CD8-positive, alpha-beta T cell (primary cell): ENCODE measurements at places on chromosomes 7 and 10. TPM values are rescaled to one million over a fixed set of nuclear protein-coding genes. Genes with fewer than 3 reads are reported as not detected.

GRCh38 chr10:133379152-133379800, at the start of gene PAOX:
TSS of gene PAOX (plus strand) at chr10:133379262. CDS start at chr10:133379317, 55 bp downstream.
- peak; percentile 59 for DNase-seq

DNA sequence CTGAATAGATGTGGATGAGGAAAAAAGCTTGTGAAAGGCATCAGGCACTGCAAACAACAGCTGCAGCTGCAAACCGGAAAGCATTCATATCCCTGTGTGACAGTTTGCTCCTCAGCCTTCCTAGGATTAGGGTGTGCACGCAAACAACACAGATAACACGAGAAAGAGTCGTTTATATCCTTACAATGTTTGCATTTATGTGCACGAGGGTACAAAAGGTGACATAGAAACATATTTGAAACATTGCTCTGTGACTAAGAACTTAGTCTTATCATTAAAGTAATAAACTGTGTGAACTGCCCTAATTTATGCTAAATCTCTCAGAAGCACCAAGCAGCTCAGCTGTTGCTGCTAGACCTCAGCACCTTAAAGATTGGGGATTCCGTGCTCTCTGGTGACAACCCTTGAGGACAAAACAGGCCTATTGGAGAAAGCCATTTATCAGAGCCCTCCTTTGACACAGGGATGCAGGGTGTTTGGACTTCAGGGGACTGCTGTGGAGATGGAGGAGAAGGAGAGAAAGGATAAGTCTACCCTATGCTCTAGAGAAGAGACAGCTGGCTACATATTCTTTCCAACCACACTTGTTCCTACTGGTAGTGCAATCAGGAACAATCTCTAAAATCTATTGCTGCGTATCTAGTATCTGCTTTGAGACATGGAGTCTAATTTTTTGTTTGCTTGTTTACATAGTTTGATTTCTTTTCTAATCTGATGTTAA, 176.2 kb downstream of the GNAT3 start:
- DNase-seq, result no peak

GRCh38 chr10:106504536-106504935, 660.0 kb downstream of the SORCS1 start:
- no peak for DNase-seq

DNA sequence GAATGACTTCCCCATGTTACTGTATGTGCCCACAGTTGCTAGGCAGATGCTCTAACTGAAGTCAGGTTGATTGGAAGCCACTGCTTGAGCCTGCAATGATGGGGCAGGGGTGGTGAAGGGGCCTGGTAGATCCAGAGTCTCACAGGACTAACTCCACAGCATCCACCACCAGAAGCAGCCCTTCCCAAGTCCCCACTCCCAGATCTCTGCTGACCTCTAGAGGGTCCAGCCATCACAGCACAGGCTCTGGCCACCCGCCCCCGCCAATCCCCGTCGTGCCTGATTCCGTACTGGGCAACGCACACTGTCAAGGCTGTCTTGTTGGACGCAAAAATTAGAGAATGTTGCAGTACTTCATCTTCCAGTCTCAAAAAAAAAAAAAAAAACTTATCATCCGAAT, 136.8 kb upstream of the PDE1C start:
- no peak for DNase-seq

DNA sequence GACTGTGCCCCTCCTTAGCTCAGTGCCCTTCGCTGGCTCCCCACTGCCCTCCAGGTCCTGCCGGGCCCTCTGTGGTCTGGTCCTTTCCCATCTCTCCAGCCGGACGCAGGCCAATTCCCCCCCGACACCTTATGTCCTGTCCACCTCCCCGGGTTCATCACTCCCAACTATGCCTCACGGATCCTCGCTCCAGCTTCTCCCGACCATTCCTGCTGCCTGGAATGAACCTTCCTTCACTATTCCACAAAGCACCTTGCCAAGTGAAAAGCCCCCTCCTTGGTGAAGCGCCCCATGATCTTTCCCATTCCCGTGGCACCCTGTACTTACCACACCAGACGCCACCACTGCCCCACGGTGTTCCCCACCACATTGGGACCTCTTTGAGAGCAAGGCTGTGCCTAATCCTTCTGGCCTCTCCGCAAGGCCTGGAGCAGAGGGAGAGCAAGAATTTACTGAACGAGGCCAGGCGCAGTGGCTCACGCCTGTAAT, 47.2 kb downstream of the TMEM270 start:
- DNase-seq, result no peak

GRCh38 chr10:7085147-7085912, 325.5 kb downstream of the SFMBT2 start:
- DNase-seq, result no peak

GPR15LG gene
- not detected for total RNA-seq

GRCh38 chr7:27132214-27132613, 1.7 kb upstream of the HOXA4 start:
- no peak for DNase-seq

DNA sequence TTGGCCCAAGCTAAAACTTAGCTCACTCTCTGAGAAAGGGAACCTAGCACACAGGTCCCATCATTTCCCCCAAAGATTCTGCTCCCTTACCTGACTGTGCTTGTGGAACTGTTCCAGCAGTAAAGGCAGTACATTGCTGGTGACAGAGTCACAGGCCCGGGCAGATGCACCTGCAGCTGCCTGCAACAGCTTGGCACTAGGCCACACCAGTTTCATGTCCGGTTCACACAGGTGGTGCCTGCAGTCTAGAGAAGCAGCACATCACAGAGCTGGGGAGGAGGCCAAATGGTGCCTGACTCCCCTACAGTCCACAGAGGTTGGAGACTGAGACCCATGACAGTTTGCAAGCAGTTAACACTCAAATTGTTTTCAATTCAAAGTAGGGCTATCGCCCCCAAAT, 22.2 kb downstream of the ZDHHC16 start:
- DNase-seq, result no peak

GRCh38 chr7:157464971-157465886, 128.4 kb downstream of the DNAJB6 start:
- DNase-seq, result no peak

CALHM3 gene
- not detected for total RNA-seq

DNA sequence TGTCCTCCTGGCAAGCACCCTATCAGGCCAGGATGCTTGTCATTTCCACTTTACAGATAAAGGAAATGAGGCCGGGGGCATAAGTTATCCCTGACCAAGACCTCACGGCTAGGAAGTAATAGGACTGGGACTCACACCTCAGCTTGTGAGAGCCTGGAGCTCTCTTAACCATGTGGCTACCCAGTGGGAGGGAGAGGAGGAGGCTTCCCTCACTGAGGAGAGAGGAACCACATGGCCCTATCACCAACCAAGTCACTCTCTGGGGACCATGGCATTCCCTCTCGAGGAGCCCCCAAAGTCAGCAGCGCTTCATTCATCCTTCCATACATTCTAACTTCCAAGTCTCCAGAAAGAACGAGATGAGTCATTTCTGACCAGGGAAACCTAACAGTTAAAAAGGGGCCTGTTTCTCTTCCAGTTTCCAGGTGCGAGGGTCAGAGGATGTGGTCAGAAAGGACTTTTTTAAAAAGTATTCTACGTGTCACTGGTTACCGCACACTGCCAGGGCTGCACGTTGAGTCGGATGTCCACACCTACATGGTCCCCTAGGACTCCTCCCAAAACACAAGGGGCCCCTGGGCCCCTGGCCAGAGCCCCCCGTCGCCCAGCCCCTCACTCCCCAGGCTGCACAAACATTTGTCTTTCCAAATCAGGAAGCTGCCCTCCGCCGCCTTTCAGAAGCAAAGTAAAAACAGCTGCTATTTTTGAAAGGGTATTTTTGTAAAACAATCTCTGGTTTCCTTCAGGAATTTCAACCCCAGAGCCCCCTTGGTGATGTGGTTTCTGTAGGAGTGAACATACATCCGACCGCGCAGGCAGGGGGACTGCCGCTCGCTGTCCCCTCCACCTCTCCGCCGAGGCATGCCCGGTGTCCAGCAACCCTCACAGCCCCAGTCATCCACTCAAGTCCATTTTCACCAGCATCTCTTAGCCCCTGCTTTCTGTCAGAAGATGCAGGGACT, 128.2 kb upstream of the CHST15 start:
- DNase-seq, result no peak

NKX6-2 gene
- total RNA-seq, result not detected

- no peak for DNase-seq
Measured at GRCh38 chr10:132430231-132430743, 33.3 kb downstream of the PWWP2B start.

FAM237B gene
- not detected for total RNA-seq

DNA sequence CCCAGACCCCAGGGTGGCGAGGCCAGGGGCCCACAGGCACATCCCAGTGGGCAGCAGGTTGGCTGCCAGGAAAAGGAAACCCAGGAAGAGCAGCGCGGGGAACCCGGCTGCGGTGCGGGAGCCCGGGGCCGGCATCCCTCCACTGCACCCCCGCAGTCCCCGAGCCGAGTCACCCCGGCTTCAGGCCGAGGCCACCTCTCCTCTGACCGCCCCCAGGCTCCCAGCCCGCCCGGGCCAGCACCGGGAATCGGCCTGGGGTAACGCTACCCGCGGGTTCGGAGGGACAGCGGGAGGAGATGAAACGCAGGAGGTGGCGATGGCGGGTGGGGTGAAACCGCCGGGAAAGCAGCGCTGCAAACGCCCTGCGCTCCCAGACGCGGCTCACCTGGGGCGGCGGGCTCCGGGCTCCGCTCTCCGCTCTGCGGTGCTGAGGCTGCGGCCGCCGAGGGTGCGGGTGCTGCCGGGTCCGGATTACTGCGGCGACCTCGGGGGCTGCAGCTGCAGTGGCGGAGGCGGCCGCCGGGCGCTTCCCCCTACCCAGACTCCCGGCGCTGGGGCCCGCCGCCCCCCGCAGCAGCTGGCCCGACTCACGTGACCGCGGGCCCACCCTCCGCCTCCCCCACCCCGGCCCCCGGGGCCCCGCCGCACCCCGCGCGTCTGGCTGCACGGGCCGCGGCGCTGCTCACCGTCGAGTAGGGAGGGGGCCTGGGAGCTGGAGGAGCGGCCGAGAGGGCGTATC, at the start of gene SCRN1:
Gene SCRN1, minus strand, starts transcription at position 545 of the 739 bp plus-strand sequence. CDS start 20,734 bp downstream, outside the sequence.
- DNase-seq, result peak; percentile 34

GRCh38 chr10:59803714-59804113, 50.5 kb upstream of the MRLN start:
- no peak for DNase-seq

DNA sequence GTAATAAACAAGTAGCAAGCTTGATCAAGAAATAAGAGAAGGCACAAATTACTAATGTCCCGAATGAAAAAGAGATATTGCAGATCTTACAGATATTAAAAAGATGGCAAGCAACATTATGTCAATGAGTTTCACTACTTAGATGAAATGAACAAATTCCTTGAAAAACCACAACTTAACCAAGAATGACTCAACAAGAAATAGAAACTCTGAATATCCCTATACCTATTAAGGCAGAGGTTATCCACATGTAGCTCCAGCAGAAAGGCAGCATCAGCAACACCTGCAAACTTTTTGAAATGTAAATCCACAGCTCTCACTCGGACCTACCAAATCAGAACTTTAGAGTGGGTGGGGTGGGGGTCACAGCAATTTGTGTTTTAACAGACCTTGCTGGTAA, 33.6 kb downstream of the PDE1C start:
- no peak for DNase-seq

GRCh38 chr10:99389729-99390480, 40.5 kb downstream of the GOT1 start:
- no peak for DNase-seq

TMEM184A gene
- total RNA-seq, result not detected

CALML5 gene
- not detected for total RNA-seq

PRPF18 gene
- total RNA-seq, result 29.6 TPM

HOXA2 gene
- total RNA-seq, result not detected

DNA sequence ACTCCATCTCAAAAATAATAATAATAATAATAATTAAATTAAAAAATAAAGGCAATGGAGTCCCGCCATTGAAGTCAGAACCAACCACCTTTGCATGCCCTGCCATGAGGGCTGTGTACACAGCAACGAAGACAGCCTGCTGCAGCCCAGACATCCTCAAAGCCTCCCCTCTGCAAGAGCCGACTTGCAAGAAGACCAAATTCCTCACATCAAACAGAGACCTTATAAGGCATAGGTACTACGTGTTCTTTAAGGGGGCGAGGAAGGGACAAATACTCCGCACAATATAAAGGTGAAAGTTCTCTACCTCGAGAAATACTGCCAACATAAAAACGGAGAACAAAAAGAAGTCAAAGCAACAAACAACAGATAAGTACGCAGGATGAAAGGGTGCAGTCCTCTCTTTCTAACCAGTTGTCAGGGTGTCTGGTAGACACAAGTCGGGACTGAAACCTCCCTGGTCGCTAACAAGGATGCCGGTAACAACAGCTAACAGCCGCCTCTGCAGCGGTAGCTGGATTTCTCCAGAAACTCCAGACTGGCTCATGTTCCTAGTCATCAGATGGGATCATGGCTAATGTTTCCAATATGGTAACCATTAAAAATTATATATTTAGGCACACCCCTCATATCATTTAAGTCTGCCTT, 23.6 kb downstream of the FGFR2 start:
- DNase-seq, result no peak

DNA sequence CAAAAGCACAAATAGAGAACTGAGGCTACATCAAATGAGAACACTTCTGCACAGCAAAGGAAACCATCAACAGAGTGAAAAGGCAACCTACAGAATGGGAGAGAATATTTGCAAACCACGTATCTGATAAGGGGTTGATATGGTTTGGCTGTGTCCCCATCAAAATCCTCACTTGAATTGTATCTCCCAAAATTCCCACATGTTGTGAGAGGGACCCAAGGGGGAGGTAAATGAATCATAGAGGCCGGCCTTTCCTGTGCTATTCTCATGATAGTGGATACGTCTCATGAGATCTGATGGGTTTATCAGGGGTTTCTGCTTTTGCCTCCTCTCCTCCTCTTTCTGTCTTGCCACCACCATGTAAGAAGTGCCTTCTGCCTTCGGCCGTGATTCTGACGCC, 120.6 kb upstream of the FRMD4A start:
- DNase-seq, result no peak

DNA sequence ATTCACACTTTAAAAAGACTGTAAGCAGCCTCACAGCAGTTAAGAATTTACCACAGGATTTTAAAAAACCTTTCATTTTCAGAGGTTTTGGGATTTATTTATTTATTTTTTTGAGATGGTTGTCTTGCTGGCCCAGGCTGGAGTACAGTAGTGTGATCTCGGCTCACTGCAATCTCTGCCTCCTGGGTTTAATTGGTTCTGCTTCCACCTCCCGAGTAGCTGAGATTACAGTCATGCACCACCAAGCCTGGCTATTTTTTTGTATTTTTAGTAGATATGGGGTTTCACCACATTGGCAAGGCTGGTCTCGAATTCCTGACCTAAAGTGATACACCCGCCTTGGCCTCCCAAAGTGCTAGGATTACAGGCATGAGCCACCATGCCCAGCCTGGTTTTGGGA, 19.1 kb downstream of the MINDY4 start:
- no peak for DNase-seq
